ENCODE measurements at places on chromosomes 1 and 21. TPM values are rescaled to one million over a fixed set of nuclear protein-coding genes. Genes with fewer than 3 reads are reported as not detected.

GRCh38 chr1:246292571-246292970 is 214.5 kb downstream of the SMYD3 start:
- no peak for DNase-seq

DNA sequence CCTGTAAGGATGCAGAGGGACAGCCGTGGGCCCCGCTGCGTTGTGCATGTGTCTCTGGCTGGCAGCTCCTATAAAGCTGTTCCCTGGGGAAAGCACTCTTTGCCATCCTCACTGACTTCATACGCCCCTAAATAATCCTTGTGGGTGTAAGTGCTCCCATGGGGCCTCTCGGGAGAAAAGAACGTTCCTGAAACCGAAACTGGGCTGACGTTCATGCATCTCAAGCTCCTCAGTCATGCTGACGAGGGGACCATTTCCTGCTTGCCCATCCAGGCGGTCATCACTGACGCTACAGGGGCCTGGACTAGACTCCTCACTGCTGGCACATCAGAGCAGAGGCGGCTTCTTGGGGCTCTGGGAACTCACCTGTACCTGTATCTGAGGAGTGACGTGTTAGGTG is 73.1 kb upstream of the USP24 start:
- no peak for DNase-seq

DNA sequence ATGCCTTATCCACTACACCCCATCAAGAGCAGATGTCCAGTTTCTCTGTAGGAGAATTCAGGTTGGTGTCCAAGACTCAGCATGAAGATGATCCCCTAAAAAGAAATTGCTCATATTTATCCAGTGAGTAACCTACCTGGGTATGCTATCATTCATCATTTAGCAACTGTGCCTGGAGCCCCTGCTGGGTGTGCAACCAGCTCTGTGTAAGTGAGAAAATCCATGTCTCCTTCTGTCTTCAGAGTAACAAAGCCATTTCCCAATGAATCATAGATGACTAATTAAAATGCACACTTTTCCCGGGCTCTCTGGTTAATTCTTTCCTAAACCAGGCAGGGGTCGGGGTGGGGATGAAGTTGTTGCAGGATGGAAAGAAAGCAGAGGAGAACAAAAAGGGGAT is 35.8 kb downstream of the OLFML3 start:
- DNase-seq, result no peak

DNA sequence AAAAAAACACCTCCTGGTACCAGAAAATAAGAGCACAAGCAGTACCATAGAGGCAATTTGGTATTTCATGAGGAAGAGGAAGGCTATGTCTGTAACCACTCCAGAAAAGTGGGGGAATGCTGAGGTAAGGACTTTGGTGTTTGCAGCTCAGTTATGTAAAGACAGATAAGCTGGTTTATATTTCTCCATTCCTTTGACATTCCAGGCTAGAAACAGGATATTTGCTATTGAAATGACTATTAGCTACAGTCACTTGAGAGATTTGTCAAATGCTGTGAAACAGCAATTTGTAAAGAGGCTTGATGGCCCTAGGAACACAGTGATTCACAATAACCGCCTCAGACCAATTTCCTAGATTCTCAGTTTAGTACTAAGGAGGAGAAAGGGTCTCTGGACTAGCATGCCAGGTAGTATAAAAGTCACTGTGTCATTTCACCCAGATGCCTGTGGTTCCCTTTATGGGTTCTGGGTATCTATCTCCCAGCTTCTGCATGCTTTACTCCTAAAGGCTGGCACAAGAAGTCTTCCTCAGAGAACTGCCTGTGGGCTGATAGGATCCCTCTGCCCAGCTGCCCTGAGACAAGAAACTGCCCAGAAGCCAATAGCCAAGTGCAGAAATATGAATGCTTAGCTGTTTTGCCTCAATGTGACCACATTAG is 80.5 kb downstream of the VCAM1 start:
- DNase-seq, result no peak

DNA sequence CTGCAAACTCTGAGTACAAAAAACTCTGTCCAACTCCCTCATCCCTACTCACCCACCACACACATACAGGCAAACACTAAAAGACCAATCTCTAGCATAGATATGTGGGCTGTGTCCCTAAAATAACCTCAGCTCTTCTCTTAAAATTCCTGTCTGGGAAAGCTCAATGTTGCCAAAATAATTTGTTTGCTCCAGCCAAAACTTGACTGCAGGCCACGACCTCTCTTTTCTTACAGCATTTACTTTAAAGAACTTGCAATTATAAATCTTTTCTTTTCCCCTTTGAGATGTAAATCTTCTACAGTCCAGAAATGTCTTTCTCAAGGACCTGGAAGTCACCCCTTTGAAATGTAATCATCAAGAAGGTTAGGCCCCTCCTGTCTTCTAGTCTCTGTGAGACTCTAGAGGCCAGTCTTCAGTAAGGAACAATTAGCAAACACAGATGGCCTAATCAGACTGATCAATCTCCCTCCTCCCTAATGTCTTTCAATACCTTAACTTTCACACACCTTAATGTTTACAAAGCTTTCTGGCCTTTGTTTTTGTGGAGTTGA is 483.6 kb upstream of the RGS18 start:
- DNase-seq, result no peak

TMEM52 gene
- total RNA-seq, result 12.0 TPM

DNA sequence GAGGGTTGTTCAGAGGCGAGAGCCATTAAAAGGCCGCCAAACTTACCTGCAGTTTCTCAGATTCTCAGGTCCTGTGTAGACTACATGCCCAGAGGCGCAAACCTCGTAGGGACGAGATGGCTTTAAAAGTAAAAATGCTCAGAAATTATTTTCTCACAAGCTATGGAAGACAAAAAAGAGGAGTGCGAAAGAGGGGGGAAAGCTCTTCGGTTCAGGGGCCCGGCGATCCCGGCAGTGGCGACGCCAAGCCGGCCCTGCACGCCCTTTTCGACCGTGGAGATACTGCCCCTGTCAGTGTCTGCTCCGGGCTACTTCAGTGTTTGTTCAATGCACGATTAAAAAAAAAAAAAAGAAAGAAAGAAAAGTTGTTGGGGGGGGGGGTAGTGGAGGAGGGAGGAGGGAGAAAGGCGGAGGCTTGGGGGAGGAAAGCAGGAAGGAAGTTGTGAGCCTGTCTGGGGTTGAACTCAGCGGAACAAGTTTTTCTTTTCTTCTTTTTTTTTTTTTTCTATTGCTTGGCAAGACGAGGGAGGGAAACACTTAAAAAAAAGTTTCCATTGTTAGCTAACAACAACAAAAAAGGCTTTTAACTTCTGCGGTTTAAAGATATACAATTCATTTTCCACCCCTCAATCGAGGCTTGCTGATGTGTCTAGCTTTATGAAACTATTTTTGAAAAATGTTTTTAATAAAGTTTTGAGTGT is at the start of gene ITPKB:
ITPKB (minus strand) TSS at position 288 of the 701 bp plus-strand sequence. CDS start 1,824 bp downstream, outside the sequence.
- peak; percentile 52 for DNase-seq

MAP10 gene
- not detected for total RNA-seq

TAL1 gene
- total RNA-seq, result not detected

DNA sequence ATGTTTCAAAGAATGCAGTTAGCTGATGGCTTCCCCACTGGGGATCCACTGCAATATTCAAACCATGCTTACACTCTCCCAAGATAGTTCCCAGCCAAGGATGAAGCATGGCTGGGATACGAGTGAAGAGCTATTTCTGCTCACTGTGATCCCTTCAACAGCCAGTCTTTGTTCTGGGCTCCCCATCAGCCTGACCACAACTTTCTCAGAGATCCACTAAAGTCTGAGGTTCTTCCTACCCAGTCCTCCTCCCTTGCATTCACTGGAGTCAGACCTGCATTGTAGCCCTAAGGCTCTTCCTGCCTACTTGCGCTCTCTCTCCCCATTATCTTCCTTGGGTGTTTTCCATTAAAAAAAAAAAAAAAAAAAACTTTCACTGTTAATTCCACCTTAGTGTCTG is 101.4 kb downstream of the TTLL7 start:
- no peak for DNase-seq

GRCh38 chr21:41361786-41362604 is at the start of gene MX2:
Gene MX2, plus strand, starts transcription at chr21:41362027. Its CDS starts 14,880 bp downstream, at chr21:41376907.
- DNase-seq, result peak; percentile 39

DNA sequence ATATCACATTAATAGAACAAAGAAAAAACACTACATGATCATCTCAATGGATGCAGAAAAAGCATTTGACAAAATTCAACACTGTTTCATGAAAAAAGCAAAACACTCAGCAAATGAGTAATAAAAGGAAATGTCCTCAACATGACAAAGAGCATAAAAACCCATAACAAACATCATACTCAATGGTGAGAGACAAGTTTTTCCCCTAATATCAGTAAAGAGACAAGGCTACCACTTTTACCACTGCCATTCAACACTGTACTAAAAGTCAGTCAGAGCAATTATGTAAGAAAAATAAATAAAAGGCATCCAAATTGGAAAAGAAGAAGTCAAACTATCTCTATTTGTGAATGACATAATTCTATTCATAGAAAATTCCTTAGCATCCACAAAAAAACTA is 64.3 kb downstream of the ZNF644 start:
- no peak for DNase-seq

GRCh38 chr1:78096976-78097375 is 51.2 kb downstream of the GIPC2 start:
- no peak for DNase-seq

DNA sequence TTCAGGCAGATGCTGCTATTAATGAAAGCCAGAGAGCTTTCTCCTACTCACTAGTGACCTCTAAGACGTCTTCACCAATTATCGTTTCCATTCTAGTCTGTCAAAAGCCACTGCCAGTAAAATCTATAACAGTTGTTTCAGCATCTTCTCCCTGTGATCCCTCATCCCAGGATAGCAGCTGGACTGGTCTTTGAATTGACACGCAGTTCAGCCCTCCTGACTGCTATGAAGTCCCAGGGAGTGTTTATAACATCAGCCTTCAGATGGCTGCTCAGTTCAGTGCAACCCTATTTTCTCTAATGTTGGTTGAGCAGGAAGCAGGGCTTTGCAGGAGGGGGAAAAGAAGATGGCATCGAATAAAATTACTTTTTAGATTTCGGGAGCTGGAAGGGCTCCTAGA is 23.6 kb upstream of the MARK1 start:
- no peak for DNase-seq

SON gene
- total RNA-seq, result 67.7 TPM

DNA sequence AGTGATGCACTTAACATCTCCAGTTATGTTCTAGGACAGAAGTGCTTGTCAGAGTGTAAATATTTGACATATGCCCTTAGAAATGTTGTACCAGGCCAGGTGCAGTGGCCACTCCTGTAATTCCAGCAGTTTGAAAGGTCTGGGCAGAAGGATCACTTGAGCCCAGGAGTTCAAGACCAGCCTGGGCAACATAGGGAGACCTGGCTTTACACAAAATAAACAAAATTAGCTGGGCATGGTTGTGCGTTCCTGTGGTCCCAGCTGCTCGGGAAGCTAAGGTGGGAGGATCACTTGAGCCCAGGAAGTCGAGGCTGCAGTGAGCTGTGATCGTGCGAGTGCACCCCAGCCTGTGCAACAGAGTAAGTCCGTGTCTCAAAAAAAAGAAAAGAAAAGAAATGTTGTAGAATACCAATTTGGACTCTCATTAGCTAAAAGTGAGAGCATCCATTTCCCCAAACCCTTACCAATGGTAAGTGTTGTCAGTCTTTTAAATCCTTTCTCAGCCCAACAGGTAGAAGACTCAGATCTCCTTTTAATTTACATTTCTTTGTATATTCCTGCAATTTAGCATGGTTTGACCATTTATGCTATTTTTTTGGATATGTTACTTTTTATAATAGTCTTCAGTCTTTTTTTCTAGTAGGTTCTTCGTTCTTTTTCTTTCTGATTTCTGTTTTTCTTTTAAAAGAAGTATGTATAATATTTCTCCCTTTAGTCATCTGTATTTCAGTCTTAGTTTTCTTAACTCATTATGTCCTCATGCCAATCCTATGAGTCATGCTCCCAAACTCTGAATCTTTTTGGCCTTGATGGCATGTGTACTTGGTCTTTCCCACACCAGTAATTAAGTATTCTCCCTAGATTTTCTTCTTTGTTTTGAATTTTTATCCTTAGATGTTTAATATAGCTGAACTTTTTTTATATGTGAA is 74.4 kb downstream of the CAMTA1 start:
- no peak for DNase-seq

GRCh38 chr1:58249737-58250586 is 296.6 kb downstream of the OMA1 start:
- DNase-seq, result no peak

GRCh38 chr21:29810871-29811270 is 128.9 kb downstream of the GRIK1 start:
- DNase-seq, result no peak

HHIPL2 gene
- total RNA-seq, result 1.8 TPM

- DNase-seq, result no peak
These were observed 97.3 kb downstream of the USP25 start for GRCh38 chr21:15826908-15827601.

DNA sequence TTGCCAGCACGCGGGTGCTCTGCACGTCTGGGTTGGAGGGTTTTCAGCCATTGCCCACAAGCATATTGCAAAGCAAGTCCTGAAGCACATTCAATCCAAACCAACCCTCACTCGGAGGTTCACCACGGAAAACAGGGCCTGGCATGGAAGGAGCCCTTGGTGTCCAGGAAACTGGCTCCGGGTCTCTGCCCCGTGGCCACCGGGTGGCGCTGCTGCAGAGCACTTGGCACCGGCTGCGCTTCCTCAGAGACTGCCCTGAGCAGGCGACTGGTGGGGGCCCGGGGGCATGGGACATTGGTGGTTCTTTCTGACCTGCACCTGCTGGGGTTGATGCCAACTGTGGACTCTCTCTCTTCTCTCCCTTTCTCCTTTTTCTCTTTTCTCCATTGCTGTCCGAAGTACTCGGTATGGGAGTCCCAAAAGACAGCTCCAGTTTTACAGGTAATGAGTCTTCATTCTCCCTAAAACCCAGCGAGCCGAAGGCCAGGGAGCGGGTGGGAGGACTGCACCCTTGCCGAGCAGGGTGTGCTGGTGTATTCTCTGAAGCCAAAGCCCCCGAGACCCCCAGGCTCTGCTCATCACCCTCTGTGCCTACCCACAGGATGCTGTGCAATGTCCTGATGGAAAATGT is 4.1 kb upstream of the KCNAB2 start:
- DNase-seq, result peak; percentile 30

DNA sequence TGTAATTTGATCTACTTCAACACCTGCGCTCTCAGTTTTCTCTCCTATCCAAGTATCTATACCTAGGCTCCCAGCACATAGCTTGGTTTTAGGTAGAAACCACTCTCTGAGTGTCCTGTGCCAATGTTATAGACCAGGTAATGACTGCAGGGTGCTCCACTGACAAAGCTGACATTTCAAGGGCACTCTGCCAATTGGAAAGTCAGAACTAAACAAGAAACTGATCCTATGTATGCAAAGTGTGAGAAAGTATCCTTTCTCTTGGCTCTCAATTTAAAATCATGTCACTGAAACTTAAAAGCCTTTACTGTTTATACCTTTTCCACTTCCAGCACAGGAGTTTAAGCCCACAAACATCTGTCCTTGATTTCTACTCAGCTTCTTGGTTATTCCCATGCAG is 45.0 kb upstream of the AIM2 start:
- no peak for DNase-seq

GRCh38 chr1:243921111-243921510 is 71.1 kb upstream of the AKT3 start:
- no peak for DNase-seq

DCLRE1B gene
- 6.2 TPM for total RNA-seq

RNASEL gene
- 1.9 TPM for total RNA-seq

- no peak for DNase-seq
These were observed 208.7 kb upstream of the KCTD3 start for GRCh38 chr1:215358356-215358755.

- DNase-seq, result no peak
These were observed 49.3 kb downstream of the VWA5B1 start for GRCh38 chr1:20339811-20340457.

NEK2 gene
- 36.4 TPM for total RNA-seq

TPTE gene
- not detected for total RNA-seq

CD2 gene
- total RNA-seq, result not detected

- DNase-seq, result no peak
These were observed 9.2 kb downstream of the SRSF4 start for GRCh38 chr1:29172415-29172939.

NEGR1 gene
- total RNA-seq, result not detected

All from HT-29 (cell line).